ENCODE measurements at places on chromosomes 1 and 21.

GRCh38 chr1:183023146-183023600, at the start of gene LAMC1:
Gene LAMC1 (plus strand): TSS chr1:183023420. CDS start chr1:183023717, 297 bp downstream.
- DNase-seq: peak; percentile 87

DNA sequence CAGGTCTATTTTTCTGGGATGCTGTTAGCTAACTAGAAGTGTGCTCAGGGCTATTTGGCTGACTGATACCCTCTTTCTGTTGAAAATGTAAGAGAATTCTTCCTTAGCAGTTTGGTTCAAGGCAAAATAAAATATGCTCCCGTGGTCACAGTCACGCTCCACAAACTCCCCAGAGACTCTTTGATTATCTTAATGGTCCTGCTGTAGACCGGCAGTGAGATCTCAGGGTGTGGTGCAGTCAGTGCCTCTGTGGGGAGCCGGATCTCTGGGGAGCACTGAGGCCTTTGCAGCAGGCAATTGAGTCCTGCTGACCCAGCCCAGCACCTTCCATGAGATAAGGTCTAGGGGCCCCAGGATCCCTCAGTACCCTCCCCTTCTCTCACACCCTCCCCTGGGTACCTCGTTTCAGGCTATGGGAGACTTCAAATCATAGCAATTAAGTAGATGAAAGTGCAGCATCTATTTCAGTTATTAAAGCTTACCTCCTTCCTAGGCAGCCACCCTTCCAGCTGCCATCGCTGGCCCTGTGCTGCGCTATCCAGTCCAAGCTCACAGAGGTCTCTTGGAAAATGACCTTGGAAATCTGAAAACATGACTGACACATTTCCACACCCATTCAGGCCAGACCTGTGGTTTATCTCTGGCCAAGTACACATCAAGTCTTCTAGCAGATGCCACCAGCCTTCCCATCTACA, 98.1 kb downstream of the SEC16B start:
- no peak for DNase-seq

GRCh38 chr1:65393347-65393746, 27.1 kb upstream of the LEPR start:
- no peak for DNase-seq

- DNase-seq: no peak
Observed at GRCh38 chr1:30273021-30273325, 450.4 kb downstream of the MATN1 start.

DNA sequence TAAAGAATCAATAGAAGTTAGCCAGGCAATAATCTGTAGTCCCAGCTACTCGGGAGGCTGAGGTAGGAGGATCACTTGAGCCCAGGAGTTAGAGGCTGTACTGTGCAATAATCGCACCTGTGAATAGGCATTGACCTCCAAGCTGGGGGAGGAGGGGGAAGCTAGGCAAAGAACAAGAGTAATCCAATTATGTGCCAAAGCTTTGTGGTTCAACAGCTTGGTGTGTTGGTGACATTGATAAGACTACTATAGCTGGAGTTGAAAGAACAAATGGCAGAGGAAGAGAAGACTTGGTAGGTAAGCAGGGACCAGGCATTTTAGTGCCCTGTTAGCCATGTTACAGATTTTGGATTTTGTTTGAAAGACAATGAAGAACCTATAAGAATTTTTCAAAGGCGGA, 2.1 kb upstream of the TMCO2 start:
- DNase-seq: no peak

GRCh38 chr1:2230781-2231531, 2.8 kb downstream of the SKI start:
- no peak for DNase-seq

DNA sequence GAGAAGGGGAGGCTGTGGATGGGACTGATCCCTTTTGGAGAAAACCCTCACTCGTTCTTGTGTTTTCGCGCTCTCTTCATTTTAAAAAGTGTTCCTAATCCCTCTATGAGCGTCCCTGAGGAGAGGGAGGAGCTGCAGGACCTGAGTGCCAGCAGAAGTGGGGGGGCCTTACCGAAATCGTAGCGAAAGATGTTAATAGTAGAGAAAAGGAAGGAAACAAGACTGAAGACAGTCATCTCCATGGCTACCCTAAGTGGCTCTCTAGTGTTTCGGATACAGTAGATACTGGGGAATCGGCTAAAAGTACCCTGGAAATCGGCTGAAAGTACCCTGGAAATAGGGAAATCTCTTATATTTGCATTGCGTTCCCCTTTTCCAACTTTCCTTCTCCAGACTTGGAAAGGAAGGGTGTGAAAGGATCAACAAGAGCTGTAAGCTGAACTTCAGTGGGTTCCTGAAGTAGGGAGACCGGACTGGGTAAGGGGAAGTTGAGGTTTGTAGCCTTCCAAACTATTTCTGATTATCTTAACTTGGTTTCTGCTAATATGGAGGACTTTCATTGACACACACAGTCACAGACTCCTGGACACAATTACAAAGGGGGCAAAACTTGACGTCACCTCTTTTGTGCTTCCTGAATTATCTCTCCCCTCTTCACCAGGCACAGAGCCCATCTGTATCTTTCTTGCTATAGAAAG, 486 bp upstream of the DSTYK start:
- peak; percentile 71 for DNase-seq

GRCh38 chr1:178491721-178492120, 5.0 kb downstream of the CLEC20A start:
- DNase-seq: no peak

DNA sequence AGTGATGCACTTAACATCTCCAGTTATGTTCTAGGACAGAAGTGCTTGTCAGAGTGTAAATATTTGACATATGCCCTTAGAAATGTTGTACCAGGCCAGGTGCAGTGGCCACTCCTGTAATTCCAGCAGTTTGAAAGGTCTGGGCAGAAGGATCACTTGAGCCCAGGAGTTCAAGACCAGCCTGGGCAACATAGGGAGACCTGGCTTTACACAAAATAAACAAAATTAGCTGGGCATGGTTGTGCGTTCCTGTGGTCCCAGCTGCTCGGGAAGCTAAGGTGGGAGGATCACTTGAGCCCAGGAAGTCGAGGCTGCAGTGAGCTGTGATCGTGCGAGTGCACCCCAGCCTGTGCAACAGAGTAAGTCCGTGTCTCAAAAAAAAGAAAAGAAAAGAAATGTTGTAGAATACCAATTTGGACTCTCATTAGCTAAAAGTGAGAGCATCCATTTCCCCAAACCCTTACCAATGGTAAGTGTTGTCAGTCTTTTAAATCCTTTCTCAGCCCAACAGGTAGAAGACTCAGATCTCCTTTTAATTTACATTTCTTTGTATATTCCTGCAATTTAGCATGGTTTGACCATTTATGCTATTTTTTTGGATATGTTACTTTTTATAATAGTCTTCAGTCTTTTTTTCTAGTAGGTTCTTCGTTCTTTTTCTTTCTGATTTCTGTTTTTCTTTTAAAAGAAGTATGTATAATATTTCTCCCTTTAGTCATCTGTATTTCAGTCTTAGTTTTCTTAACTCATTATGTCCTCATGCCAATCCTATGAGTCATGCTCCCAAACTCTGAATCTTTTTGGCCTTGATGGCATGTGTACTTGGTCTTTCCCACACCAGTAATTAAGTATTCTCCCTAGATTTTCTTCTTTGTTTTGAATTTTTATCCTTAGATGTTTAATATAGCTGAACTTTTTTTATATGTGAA, 74.4 kb downstream of the CAMTA1 start:
- DNase-seq: peak; percentile 56

DNA sequence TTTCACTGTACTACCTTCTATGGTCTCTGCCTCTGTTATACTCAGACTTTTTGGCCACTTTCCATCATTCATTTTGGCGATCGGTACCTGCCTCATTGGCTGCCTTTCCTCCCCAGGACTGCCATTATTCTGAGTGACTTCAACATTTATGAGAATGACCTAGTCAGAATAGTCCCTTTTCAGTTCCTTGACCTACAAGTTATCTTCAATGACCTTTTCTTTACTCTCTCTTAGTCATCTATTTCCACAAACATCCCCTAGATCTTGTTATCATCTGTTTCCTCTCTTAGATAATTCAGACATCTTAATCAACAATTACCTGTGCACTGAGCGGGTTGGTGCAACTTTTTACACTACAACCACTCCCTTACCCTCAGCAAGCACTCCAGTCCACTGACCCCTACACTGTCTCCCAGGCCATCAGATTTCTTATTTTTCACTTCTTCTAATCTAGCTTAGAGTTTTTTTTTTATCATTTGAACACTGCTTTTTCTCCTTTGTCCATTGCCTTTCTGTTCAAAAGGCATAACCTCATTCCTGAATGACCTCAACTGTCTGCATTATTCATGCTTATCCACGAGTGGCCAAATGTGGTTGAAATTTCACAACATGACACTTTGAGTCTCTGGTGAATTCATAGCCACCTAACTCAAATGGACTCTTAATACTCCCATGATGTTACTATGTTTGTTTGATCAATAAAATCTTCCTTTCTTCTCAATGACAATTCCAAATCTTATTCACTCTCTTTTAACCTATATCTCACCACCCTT, 112.7 kb downstream of the HMCN1 start:
- DNase-seq: no peak

- no peak for DNase-seq
Observed at GRCh38 chr1:234401658-234402057, 28.4 kb downstream of the COA6 start.

- DNase-seq: no peak
Observed at GRCh38 chr1:239730378-239730777, 344.0 kb downstream of the CHRM3 start.

DNA sequence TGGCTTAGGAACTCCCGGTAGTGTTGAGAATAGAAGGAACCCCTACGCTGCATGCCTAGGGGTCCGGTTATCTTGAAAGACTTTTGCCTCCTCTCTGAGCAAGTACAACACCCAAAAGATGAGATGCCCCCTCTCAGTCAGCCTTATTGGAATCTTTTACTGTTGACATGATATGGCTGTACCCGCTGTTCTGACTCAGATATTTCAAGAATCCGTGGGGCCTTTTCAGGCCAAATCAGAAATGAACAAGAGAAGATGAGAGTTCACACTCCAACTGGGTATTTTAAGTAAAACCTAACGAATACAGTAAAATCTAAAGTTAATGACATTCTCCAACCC, 164.2 kb downstream of the PPIAL4G start:
- no peak for DNase-seq

GRCh38 chr1:17061486-17061885, 7.7 kb upstream of the SDHB start:
- peak; percentile 65 for DNase-seq

- peak; percentile 79 for DNase-seq
Observed at GRCh38 chr1:64965366-64966157, 787 bp downstream of the JAK1 start.

- DNase-seq: no peak
Observed at GRCh38 chr1:114627107-114627506, 42.7 kb downstream of the DENND2C start.

GRCh38 chr1:232834066-232834465, 28.9 kb downstream of the MAP10 start:
- DNase-seq: no peak

DNA sequence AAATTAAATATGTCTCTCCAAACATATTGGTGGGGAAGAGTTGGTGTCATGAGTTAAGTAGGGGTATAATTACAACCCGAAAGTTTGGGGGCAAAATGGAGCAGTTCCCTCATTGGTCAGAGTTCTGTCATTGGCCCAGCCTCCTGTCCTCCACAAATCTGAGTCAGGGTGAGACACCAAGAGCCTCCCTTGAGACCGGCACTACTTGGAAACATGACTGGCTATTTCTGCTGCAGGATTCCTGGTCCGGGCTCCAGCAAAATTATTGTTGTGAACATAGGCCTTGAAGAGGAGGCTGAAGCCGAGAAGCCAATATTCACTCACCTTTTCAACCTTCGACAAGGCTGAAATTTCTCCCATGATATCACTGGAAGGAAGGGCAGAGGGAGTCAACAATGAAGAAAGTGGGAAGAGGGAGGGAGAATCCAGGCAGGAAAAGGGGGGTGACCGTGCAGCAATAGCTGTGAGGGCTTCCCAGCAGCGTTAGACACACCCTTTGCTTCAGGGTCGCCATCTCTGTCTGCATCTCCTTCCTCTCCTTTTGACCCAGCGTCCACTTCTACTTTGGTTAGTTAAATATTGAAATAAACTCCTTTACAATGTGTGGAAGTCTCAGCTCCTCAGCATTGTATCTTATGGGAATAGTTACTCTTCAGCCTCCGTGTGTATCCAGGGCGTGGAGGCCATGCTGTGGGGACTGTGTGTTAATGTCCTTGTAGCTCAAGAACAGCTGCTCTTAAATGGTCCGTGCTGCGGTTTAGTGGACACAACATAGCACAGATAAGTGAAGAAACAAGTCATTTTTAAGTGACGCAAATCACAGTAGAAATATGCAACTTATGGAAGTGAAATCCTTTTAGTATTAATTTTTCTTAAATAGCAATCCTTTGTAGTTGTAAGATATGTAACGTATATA, 307.4 kb downstream of the DISC1 start:
- DNase-seq: no peak

DNA sequence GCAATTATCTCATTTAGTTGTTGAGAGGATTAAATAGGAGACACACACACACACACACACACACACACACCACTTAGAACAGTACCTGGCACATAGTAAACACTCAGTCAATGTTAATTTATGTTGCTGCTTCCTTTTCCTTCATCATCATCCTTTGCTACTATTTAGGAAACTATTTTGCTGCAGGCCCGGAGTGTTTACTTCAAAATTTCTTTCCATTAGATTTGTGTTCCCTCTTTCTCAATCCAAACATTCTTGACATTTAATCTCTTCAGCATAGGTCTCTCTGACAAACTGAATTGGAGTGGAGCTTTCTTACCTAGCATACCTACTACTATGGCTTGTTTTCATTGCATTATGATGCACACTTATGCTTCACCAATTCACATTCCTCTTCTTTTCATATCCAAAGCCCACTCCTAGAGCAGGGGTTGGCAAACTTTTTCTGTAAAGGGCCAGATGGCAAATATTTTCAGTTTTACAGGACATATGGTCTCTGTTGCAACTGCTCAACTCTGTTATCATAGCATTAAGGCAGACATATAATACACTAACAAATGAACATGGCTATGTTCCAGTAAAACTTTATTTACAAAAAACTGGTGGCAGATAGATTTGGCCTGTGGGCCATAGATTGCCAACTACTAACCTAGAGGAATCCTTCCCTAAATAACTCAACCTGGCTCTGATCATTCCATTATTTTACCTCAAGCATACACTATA, 49.5 kb downstream of the SCMH1 start:
- no peak for DNase-seq

- DNase-seq: peak; percentile 66
Observed at GRCh38 chr21:36839123-36839522, 127.3 kb downstream of the HLCS start.

GRCh38 chr1:212862111-212862690, 4.1 kb downstream of the FLVCR1 start:
- DNase-seq: no peak

DNA sequence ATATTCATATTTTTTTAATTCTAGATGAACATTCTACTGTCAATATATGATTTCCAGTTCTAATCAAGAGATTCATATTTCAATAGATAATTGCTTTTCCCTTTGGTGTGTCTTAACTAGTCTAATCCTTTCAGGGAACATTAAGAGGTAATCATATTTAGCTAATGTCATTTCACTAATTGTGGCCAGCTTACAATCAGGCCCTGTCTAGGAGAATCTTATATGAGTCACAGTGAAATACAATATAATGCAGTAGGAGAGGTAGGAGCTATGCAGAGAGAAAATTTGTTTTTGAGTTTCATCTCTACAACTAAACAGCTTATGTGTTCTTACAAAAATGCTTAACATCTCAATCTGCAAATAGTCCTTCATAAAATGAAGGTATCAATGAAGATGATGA, 85.9 kb downstream of the DPYD start:
- no peak for DNase-seq

GRCh38 chr1:116435806-116436610, 63.0 kb downstream of the ATP1A1 start:
- DNase-seq: no peak

Measured in suppressor macrophage treated with lipopolysaccharide for 1 hour (primary cell).